ENCODE measurements at places on chromosomes 12 and 14.

DNA sequence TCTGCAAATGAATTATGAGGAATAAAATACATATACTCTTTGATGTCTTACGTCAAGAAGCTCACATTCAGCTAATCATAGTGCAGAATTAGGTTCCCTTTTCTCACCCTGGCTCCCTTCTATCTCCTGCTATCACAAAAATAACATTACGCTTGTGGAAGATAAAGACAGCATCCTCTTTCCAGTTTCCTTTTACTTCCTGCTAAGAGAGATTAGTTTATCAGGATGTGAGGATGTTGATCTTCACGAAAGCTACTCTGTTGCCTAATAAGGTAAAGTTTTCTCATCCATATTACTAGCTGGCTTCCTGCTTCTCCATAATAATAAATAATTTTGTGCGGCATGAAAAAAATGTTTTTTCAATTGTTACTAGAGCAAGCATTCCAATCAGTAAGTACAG, 217.7 kb upstream of the DCN start:
- no peak for DNase-seq

DNA sequence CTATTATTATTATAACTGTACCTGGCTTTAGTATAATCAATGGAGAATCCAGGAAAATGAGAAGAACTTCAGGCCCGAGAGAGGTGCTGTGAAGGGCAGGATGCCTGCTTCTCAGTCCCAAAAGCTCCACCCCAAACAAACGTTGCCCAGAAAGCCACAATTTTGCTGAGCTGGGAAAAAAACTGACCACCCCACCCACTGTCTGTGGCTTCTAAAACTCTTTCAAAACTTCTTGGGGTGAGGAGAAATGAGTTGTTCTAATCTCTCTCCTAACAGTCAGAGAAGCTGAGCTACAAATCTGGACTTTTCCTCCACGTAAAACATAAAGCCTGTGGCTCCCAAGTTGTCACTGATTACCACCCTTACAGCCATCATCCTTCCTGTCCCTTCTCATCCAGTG, 13.4 kb downstream of the VDR start:
- DNase-seq = no peak

DNA sequence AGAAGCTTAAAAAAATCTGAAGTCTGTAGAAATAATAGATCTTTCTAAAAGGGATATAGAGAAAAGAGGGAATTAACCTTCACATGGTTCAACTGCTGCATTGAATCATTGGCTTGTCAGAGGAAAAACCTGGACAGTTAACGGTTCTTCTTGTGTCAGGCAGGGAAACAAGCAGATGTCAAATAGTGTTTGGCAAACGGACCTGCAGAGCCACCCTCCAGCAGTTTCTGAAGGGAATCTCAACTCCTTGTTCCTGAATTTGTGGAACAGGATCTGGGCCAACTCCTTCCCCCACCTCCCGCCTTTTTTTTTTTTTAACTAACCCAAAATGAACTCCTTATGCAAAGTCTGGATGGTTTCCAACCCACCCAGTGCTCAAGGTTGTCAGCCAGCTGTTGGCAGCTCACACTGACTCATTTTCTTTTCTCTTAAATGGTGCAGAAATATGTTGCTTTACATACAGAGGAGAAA, 187.3 kb downstream of the CAND1 start:
- no peak for DNase-seq

GRCh38 chr12:95956557-95957145, 13.5 kb downstream of the AMDHD1 start:
- DNase-seq = no peak

GRCh38 chr12:76545486-76545885, 14.1 kb downstream of the OSBPL8 start:
- DNase-seq = no peak

GRCh38 chr12:76708296-76708695, 55.6 kb upstream of the ZDHHC17 start:
- DNase-seq = no peak

DNA sequence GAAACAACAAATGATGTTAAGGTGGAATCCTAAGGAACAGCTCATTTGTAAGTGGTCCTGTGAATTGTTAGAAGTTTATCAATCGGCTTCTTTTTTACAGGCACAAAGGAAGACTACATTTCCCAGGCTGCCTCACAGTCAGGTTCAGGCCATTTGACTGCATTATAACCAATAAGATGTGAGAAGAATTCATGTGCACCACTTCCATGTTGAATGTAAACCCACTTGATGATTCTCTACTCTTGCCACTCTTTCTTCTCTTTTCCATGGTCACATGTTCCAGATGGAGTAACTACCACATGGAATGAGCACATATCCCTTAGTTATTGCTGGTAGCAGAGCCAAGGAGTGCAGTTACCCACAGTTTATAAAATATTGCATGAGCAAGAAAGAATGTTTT, 67.1 kb upstream of the GZMB start:
- DNase-seq = no peak

- DNase-seq = no peak
These were observed 47.2 kb upstream of the EVL start for GRCh38 chr14:100018054-100018453.

DNA sequence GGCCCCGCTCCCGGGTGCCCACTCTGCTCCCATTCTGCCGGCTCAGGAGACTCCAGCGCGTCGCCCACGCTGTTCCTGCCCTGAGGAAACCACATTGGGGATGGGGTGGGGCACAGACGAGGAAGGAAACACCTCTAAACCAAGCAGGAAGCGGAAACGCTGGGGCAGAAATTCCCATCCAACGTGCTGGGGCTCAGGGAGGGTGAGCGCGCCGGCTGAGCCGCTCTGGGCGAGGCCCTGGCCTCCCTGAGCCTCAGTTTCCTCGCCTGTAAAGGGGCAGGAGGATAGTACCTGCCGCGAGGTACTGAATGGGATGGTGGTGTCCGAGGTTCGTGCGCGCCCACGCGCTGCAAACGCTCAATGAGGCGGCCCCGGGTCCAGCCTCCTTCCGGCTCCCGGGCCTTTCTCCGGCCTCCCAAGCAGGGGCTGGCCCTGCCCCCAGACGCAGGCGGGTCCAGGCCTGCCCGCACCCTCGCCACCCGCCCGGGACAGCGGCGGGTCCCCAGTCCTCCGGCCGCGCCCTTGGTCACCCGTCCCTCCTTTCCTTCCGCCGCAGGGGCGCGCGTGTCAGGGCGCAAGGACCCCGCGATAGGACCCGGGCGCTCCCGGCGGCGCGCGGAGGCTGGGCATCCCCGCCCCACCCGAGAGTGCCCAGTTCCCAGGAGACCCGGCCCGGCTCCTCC, 673 bp downstream of the BEGAIN start:
- DNase-seq = no peak

GRCh38 chr14:24858052-24858451, 191.9 kb downstream of the STXBP6 start:
- no peak for DNase-seq

DNA sequence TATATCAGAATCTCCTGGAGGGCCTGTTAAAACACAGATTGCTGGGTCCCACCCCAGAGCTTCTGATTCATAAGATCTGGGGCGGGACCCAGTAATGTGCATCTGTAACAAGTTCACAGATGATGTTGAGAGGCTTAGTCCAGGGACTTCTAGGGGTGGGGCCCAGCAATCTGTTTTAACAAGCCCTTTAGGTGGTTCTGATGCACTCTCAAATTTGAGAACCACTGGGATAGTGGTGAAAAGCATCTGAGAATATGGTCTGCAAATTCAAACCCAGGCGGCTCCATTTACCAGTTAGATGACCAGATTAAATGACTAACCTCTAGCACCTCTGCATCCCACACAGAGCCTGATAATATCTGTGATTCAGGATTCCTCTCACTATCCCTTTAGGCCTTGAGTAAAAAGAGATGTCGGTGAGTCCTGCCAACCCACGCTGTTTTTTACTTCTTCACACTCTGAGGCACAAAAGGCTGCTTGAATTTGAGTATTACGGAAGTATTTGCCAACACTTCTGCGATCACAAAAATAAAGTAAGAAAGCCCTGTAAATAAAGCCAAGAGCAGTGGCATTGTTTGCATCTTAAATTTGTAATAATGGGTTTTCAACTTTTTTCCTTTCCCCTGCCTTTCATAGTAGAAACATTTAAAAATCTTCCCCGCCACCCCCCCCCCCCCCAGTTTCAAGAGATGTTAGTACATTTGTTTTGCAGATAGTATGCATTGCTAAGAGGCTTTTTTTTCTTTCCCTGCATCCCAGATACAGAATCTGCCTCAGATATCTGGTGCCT, 1.8 kb upstream of the FRS2 start:
- DNase-seq = no peak

GRCh38 chr12:29398495-29398894, 17.5 kb upstream of the ERGIC2 start:
- no peak for DNase-seq

DNA sequence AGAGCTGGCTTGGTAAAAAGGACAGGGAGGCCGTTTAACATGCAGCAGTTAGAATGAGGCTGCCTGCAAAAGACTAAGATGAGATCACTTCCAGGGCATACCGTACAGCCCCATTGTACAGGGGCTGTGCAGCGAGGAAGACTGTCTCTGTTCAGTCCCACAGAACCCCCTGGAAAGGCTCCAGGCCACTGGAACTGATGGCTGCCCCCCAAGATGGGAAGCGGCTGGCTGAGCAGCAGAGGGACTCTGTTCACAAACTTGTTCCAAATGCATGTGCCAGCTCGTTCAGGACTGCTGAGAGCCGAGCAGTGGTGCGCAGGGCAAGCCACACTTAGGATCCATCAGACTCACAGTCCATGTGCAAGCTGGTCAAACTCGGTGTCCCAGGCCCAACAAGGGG, 82.9 kb downstream of the CHGA start:
- DNase-seq = no peak

GRCh38 chr12:98198261-98198982, 317.0 kb upstream of the TMPO start:
- no peak for DNase-seq

DNA sequence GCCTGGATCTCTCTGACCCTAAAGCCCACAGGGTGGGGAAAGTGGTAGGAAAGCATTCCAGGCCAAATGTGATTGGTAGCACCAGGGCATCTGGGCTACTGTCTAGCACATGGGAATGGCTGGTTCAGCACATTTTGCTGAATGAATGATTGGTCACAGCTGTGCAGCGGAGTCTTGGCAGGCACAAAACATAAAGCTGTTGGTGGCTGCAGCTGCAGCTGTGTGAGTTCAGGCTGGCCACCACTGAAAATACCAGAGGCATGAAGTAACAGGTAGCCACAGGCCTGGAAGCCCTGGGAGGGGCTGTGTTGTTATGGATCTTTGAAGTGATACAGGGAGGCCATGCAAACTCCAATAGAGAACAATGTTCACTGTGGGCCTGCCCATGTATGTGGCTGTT, 72.7 kb downstream of the MYRFL start:
- no peak for DNase-seq

- no peak for DNase-seq
These were observed 174.3 kb upstream of the BCL2L14 start for GRCh38 chr12:11896417-11896929.

DNA sequence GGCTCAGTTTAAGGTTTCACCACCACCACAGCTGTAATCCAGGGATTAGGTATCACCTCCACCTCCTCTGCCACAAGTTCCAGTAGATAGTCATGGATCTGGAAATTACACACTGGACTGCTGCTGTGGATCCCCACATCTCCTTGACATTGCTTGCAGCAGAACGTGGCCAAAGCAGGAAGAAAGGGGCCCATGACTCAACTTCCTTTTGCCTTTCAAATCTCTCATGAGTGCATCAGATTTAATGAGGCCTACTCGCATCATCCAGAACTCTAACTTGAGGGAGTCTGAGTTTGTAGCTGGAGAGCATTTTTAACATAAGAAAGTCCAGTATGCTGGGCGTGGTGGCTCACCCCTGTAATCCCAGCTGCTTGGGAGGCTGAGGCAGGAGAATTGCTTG, 29.2 kb upstream of the TMED10 start:
- no peak for DNase-seq

GRCh38 chr14:64674829-64675228, 29.4 kb upstream of the PLEKHG3 start:
- DNase-seq = no peak

- DNase-seq = peak; percentile 78
These were observed 11.3 kb downstream of the BDKRB1 start for GRCh38 chr14:96267336-96267735.

- DNase-seq = no peak
These were observed 232.9 kb downstream of the PCNX1 start for GRCh38 chr14:71140157-71140556.

DNA sequence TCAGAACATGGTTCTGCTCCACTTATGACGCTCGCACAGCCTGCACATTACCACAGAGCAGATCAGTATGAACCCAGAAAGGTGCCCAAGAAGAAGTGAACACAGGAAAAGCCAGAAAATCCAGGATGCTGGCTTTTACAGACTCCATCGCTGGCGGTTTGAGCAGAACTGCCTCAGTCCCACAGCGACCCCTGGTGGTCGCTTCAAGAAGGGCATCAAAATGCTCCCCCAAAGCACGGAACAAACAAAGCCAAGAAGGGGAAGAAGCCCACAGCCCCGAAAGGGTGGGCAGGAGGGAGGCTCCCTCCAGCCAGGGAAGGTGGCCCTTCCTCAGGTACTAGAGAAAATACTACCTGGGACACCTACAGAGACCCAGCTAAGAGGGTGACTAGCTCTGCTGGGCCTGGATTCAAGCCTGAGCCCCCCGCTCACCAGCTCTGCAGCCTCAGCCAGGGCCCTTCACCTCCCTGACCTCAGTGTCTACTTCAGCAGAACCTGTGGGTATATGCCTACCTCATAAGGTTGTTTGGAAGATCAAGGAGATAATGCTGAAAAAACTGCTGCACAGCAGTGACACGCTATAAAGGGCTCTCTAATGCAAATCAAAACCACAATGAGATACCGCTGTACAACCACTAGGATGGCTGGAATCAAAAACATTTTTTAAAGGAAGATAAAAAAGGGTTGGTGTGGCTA, 98.1 kb downstream of the NCOR2 start:
- DNase-seq = no peak

Measured in urinary bladder (tissue), 4 donors.